ENCODE measurements at places on chromosomes 2 and 18.

DNA sequence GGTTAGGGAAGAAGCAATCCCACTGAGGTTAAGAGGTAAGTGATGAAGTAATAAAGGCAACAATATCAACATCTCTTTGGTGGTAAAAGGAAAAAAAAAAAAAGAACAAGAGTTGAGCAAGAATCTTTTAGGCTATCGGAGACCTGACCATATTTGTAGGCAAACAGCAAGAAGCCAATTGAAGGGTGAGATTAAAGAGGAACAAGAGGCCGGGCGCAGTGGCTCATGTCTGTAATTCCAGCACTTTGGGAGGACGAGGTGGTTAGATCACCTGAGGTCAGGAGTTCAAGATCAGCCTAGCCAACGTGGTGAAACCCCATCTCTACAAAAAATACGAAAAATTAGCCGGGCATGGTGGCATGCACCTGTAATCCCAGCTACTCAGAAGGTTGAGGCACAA, 11.3 kb downstream of the VPS54 start:
- no peak for DNase-seq

- no peak for DNase-seq
Measured at GRCh38 chr2:96945014-96945413, 41.4 kb downstream of the FAM178B start.

DNA sequence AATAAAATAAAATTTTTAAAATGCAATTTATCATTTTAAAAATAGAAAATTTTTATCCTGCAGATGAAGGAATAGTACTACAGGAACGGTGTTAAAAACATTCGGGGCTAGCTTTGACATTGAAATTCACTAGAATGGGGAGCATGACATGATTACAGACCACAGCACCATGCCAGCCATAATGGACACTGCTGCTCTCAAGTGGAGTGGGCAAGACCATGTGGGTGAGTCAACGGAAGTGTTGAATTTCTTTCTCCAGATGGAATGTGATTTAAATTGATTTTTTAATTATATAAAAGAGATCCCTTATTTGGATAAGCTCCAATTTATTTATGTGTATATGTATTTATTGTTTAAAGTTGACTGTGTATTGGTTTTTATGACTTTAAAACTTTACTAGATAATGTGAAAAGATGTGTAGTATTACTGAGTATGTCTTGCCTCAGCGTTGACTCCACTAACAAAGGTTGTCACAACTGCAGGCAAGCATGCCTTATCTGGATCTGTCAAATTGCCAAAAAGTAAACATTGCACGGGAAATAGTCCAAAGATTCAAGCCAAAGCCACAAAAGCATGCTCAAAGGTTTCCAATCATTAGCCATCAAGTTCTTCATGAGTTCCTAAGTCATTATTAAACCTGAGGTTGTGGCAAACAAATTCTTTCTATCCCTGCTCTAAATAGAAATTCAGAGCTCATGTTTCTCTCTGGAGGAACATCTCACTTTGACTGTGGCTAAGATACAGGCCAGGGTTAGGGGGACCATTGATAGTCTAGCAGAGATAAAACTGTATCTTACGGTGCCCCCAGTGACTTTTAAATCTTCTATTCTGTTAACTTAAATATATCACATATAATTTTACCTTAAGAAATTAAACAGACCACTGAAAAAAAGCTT, 536.9 kb downstream of the TMX3 start:
- DNase-seq: no peak

GRCh38 chr2:108616751-108617161, 82.5 kb downstream of the LIMS1 start:
- no peak for DNase-seq

- DNase-seq: no peak
Measured at GRCh38 chr2:155633887-155634570, 698.5 kb downstream of the NR4A2 start.

GRCh38 chr2:105443617-105444598, 45.1 kb upstream of the FHL2 start:
- no peak for DNase-seq

GRCh38 chr2:238169048-238169707, 10.4 kb downstream of the ERFE start:
- DNase-seq: no peak

DNA sequence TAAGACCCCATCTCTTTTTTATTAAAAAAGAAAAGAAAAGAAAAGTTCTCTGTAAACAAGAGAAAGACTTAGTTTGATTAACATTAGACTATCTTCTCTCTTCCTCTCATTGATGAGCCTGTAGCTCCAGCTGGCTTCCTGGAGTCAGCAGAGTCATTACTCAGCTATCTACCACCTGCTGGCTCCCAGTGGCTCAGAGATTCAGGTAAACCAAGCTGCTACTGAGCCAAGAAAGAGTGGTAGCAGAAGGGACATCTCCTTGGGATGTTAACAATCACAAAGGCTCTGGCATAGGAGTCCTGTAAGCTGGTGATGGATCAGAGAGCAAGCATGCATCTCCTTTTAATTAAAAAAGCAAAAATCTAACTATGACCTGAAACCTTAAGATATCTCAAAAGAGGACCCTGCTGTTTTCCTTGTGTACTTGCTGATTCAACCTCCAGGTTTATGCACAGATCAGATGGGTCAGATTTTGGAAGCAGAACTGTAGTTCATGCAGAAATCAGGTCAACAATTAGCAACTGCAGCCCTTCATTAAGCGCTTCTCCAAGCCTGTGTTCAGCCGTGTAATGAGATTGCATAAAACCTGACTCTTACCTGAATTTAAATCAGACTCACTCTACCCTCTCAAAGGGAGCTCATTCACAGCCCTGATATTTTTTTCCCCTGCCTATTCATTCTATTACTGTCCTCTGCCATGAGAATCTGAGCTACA, 225.8 kb downstream of the RNF152 start:
- DNase-seq: no peak

DNA sequence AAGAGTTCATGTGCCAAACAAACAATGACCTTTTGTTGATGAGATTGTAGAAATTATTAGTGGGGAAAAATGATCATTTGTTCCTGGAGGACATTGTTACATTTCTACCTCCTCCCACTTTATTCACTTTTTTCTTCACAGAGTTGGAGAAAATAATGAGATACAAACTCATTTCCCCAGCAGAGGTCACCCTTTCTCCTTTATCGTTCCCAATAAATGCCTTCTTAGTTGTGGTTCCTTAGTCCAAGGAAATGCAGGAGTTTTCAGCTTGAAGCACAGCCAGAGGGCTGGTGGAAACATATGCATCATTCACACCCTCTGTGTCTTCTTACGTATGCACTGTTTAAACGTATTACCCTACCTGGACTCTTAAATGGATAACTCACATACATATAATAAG, 108.8 kb downstream of the SLC4A3 start:
- DNase-seq: no peak

- peak; percentile 73 for DNase-seq
Measured at GRCh38 chr2:18976168-18976961, 382.1 kb downstream of the OSR1 start.

DNA sequence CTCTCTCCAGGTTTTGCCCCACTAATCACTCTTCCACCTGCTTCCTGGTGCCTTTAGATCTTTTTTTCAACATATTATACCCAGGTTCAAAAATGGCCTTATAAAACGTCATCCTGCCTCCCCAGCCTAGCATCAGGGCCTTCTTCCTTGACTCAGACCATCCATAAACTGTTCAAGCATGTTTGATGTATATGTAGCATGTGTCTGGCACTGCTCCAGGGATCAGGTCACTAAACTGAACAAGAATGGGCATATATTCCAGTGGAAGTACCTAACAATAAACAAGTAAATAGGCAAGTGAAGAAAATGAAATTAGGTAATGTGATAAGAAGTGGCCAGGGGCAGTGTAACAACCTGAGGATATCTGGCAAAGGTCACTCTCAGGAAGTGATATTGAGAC, 141.2 kb downstream of the TRIB2 start:
- DNase-seq: no peak
